Ascending aorta (tissue), 2 donors: ENCODE measurements at places on chromosomes 13 and 19. TPM values are rescaled to one million over a fixed set of nuclear protein-coding genes. Genes with fewer than 3 reads are reported as not detected.

- H3K4me1 ChIP-seq: peaks cover 8% of the 10 kb centered on the region
- H3K4me3 ChIP-seq: peak overlapping the region; percentile 78
- H3K27me3 ChIP-seq: no peaks in the 10 kb centered on the region
- H3K27ac ChIP-seq: peak overlapping the region; percentile 92
- peak; percentile 80 for DNase-seq
- no peaks in the 10 kb centered on the region for H3K36me3 ChIP-seq
Observed at GRCh38 chr13:42041684-42042035, 6.8 kb upstream of the DGKH start.

- no peaks in the 10 kb centered on the region for H3K36me3 ChIP-seq
- no peaks in the 10 kb centered on the region for H3K27me3 ChIP-seq
- no peaks in the 10 kb centered on the region for H3K4me1 ChIP-seq
- H3K4me3 ChIP-seq: no peak overlapping the region
- H3K27ac ChIP-seq: no peak overlapping the region
Observed at GRCh38 chr13:44350775-44351504, 22.7 kb upstream of the SERP2 start.

GRCh38 chr13:86922936-86923335 is 748.2 kb upstream of the SLITRK5 start:
- H3K4me1 ChIP-seq: no peaks in the 10 kb centered on the region
- no peaks in the 10 kb centered on the region for H3K27me3 ChIP-seq
- no peaks in the 10 kb centered on the region for H3K36me3 ChIP-seq
- DNase-seq: no peak
- H3K27ac ChIP-seq: no peak overlapping the region

AMER2 gene
- not detected for total RNA-seq

- H3K27me3 ChIP-seq: peaks cover 19% of the 10 kb centered on the region
- DNase-seq: peak; percentile 36
- H3K4me3 ChIP-seq: peak overlapping the region; percentile 62
Observed at GRCh38 chr19:10292206-10292788, 2.5 kb downstream of the ICAM5 start.

PSG11 gene
- total RNA-seq: not detected

DNA sequence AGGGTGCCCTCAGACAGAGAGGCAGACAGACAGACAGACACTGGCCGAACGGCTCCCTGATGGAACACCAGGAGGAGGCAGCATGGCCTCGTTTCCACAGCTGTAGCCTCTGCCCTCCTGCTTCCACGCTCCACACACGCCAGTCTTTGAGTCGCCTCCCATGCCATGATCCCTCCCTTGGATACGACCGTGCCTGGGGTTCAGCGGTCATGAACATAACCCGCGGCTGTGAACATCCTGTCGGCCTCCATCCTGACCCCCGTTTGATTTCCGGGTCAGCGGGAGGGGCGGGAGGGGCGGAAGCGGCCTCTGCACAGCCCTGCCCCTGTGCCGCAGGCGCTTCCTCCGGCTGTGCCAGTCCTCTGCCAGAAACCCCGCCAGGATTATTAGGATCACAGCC is 23.4 kb downstream of the GP6 start:
- DNase-seq: no peak
- H3K4me1 ChIP-seq: no peaks in the 10 kb centered on the region
- H3K27ac ChIP-seq: no peak overlapping the region
- H3K27me3 ChIP-seq: no peaks in the 10 kb centered on the region
- H3K4me3 ChIP-seq: no peak overlapping the region

CYP2A6 gene
- not detected for total RNA-seq

- no peaks in the 10 kb centered on the region for H3K27me3 ChIP-seq
- no peak overlapping the region for H3K4me3 ChIP-seq
- no peaks in the 10 kb centered on the region for H3K36me3 ChIP-seq
Observed at GRCh38 chr13:87779426-87779825, 108.3 kb downstream of the SLITRK5 start.

DNA sequence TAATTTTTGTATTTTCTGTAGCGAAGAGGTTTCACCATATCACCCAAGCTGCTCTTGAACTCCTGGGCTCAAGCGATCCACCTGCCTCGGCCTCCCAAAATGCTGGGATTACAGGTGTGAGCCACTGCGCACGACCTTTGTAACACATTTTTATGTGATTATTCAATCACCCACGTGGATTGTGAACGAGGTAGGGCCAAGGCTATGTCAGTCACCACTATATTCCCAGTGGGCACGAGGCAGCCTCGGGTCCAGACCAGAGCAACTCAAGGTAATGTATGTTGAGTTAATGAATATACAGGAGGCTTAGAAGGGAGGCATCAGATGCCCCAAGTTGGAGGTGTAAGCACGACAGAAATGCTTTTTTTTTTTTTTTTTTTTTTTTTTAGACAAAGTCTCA is 8.9 kb downstream of the PTGIR start:
- H3K4me1 ChIP-seq: peaks cover 34% of the 10 kb centered on the region
- no peak overlapping the region for H3K27ac ChIP-seq
- no peaks in the 10 kb centered on the region for H3K27me3 ChIP-seq
- H3K36me3 ChIP-seq: no peaks in the 10 kb centered on the region
- no peak for DNase-seq

GRCh38 chr19:37243206-37243632 is 25.2 kb downstream of the ZNF383 start:
- no peaks in the 10 kb centered on the region for H3K27me3 ChIP-seq
- H3K27ac ChIP-seq: no peak overlapping the region
- no peak for DNase-seq

CYP4F12 gene
- total RNA-seq: 17.2 TPM

OR10H4 gene
- total RNA-seq: not detected

GRCh38 chr13:40758811-40759210 is 12.2 kb downstream of the MRPS31 start:
- H3K36me3 ChIP-seq: peaks cover 15% of the 10 kb centered on the region
- DNase-seq: no peak
- H3K4me3 ChIP-seq: no peak overlapping the region
- no peak overlapping the region for H3K27ac ChIP-seq
- H3K4me1 ChIP-seq: no peaks in the 10 kb centered on the region

- no peak overlapping the region for H3K27ac ChIP-seq
- no peak for DNase-seq
- no peaks in the 10 kb centered on the region for H3K27me3 ChIP-seq
- no peaks in the 10 kb centered on the region for H3K36me3 ChIP-seq
- no peaks in the 10 kb centered on the region for H3K4me1 ChIP-seq
- no peak overlapping the region for H3K4me3 ChIP-seq
Observed at GRCh38 chr13:106115081-106115480, 420.4 kb downstream of the EFNB2 start.

APC2 gene
- not detected for total RNA-seq

DNA sequence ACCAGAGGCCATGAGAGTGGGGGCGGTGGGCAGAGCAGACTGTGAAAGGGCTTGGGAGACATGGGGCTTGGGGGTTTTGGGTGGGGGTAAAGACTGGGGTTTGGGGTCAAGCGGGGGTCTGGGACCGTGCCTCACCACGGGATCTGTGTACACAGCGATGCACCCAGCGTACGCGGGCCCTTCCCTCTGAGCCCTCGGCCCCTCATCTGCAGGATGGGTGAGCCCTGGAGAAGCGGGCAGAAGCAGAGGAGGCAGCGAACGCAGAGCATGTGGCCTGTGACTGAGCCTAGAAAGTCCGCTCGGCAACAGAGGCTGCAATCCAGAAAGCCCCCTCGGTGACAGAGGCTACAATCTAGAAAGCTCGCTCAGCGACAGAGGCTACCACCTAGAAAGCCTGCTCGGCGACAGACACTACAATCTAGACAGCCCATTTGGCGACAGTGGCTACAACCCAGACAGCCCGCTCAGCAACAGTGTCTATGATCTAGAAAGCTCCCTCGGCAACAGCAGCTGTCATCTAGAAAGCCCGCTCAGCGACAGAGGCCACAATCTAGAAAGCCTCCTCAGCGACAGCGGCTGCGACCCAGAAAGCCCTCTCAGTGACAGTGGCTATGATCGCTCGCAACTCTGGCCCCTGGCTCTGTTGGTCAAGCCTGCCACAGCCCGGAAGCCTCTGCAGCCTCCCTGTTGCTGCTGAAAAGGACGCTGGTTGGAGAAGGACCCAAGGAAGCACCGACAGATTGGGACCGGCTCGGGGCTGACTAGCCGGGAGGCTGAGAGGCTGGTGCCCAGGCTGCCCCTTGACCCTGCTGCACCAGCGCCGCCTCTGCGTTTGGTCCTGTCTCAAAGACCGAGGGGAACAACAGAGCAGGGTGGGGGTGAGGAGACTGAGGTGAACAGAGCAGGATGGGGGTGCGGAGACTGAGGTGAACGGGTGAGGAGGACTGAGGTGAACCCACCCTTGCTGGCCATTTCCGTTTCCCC is 68.6 kb downstream of the SPACA7 start:
- H3K27me3 ChIP-seq: no peaks in the 10 kb centered on the region
- H3K4me3 ChIP-seq: no peak overlapping the region
- H3K27ac ChIP-seq: no peak overlapping the region
- no peaks in the 10 kb centered on the region for H3K4me1 ChIP-seq

TJP3 gene
- total RNA-seq: 12.6 TPM

- no peak overlapping the region for H3K27ac ChIP-seq
- no peak for DNase-seq
- H3K4me1 ChIP-seq: no peaks in the 10 kb centered on the region
Observed at GRCh38 chr13:111790621-111791020, 276.3 kb upstream of the SOX1 start.

GRCh38 chr13:114031631-114032030 is 57.8 kb upstream of the C13orf46 start:
- H3K27ac ChIP-seq: peak overlapping the region; percentile 84
- no peaks in the 10 kb centered on the region for H3K36me3 ChIP-seq
- no peaks in the 10 kb centered on the region for H3K27me3 ChIP-seq
- no peak for DNase-seq
- no peak overlapping the region for H3K4me3 ChIP-seq
- peaks cover 5% of the 10 kb centered on the region for H3K4me1 ChIP-seq

GRCh38 chr13:37954191-37954590 is 84.6 kb upstream of the TRPC4 start:
- H3K36me3 ChIP-seq: no peaks in the 10 kb centered on the region
- no peak for DNase-seq
- no peaks in the 10 kb centered on the region for H3K27me3 ChIP-seq
- no peaks in the 10 kb centered on the region for H3K4me1 ChIP-seq

SLC8A2 gene
- total RNA-seq: not detected

TLE6 gene
- not detected for total RNA-seq

- no peak overlapping the region for H3K4me3 ChIP-seq
- no peaks in the 10 kb centered on the region for H3K27me3 ChIP-seq
- H3K4me1 ChIP-seq: no peaks in the 10 kb centered on the region
- H3K36me3 ChIP-seq: no peaks in the 10 kb centered on the region
- no peak for DNase-seq
Observed at GRCh38 chr13:111926501-111927180, 140.3 kb upstream of the SOX1 start.

DNA sequence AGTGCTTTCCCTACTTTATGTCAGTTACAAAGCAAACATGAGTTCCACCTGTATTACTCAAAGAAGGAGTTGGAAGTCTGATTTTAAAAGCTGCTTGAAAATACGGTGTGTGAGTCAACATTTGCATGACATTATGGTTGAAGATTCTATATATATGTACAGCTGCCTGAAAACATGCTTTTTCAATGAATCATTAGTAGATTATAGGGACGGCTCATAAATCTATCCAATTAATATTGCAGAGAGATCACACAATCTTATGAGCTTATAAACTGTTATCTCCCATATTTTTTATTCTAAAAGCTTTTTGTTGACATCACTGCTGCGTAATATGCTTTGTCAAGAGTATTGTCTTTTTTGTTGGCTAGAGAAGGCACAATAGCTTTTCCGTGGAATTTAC is 873.8 kb downstream of the SLITRK6 start:
- H3K27ac ChIP-seq: no peak overlapping the region
- no peaks in the 10 kb centered on the region for H3K36me3 ChIP-seq
- no peaks in the 10 kb centered on the region for H3K27me3 ChIP-seq
- H3K4me1 ChIP-seq: no peaks in the 10 kb centered on the region
- no peak overlapping the region for H3K4me3 ChIP-seq
- no peak for DNase-seq

- H3K4me3 ChIP-seq: peak within 1 kb of the TSS; percentile 55
- peaks cover 4% of the 10 kb centered on the region for H3K4me1 ChIP-seq
- H3K27ac ChIP-seq: no peak within 1 kb of the TSS
- H3K36me3 ChIP-seq: no peaks in the 10 kb centered on the region
- H3K27me3 ChIP-seq: no peaks in the 10 kb centered on the region
Observed at GRCh38 chr19:35115177-35115951, at the start of gene FXYD3. FXYD3 (plus strand) TSS chr19:35115823; CDS start chr19:35119377, 3,554 bp downstream.

- peak overlapping the region; percentile 49 for H3K4me3 ChIP-seq
Observed at GRCh38 chr13:24052547-24053518, 107.7 kb upstream of the SPATA13 start.
